ENCODE measurements at places on chromosomes 6 and 20. TPM values are rescaled to one million over a fixed set of nuclear protein-coding genes. Genes with fewer than 3 reads are reported as not detected.

Gene DOK5
- total RNA-seq: 5.2 TPM

Gene SLC17A2
- not detected for total RNA-seq

Gene EPM2A
- 35.6 TPM for total RNA-seq

Gene EPB41L1
- total RNA-seq: 20.4 TPM

GRCh38 chr6:10801224-10801848 lies 37.0 kb downstream of the MAK start:
- DNase-seq: peak; percentile 64
- no peaks in the 10 kb centered on the region for H3K36me3 ChIP-seq
- no peak overlapping the region for H3K27ac ChIP-seq
- no peaks in the 10 kb centered on the region for H3K4me1 ChIP-seq
- no peak overlapping the region for H3K4me3 ChIP-seq

GRCh38 chr6:26304797-26305640 lies 60.0 kb upstream of the BTN3A2 start:
- H3K4me1 ChIP-seq: peaks cover 16% of the 10 kb centered on the region
- peak; percentile 68 for DNase-seq
- no peaks in the 10 kb centered on the region for H3K27me3 ChIP-seq
- no peaks in the 10 kb centered on the region for H3K36me3 ChIP-seq
- peak overlapping the region; percentile 5 for H3K4me3 ChIP-seq

- H3K4me3 ChIP-seq: no peak overlapping the region
- DNase-seq: no peak
- no peaks in the 10 kb centered on the region for H3K4me1 ChIP-seq
- peaks cover 67% of the 10 kb centered on the region for H3K27me3 ChIP-seq
These were observed 4.1 kb downstream of the CBLN4 start for GRCh38 chr20:56001106-56001785.

DNA sequence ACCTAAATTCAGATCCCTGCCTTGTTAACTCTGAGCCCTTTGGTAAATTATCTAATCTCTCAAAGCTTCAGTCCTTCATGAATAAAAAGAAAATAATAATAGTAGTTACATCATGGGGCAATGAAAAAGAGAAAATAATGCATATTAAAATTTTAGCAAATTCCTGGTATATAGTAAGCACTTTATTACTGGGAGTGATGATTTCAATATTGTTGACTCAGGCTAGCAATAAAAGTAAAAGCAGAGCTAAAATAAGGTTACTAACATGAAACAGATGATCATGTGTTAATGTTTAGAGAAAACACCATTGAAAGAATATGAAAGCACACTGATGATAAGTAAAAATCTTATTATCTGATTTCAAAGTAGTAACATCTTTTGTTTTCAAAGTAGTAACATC lies 13.6 kb downstream of the GINS1 start:
- no peaks in the 10 kb centered on the region for H3K36me3 ChIP-seq
- no peak for DNase-seq
- H3K27ac ChIP-seq: no peak overlapping the region

DNA sequence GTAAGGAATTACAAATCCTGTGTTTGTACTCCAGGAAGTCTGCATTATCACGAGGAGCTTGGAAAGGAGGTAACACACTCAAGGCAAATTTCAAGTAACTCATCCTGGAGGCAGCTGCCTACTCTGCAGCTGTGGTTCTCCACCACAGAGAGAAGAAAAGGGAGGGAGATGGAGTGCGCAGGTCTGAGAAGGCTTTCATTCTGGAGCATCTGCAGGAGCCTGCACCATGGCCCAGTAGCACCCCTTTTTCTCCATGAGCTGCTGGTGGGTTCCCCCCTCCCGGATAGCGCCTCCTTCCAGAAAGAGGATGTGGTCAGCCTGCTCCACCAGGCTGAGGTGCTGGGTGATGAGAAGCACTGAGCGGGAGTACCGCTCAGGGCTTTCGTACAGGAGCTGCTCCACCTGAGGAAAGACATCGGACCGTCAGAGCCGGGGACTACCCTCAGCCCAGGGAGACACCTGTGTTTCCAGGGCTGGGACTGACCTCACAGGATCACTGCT lies 1.6 kb upstream of the PSMB8 start:
- H3K36me3 ChIP-seq: peaks cover 82% of the 10 kb centered on the region
- no peaks in the 10 kb centered on the region for H3K27me3 ChIP-seq
- peak overlapping the region; percentile 81 for H3K4me3 ChIP-seq
- H3K4me1 ChIP-seq: peaks cover 12% of the 10 kb centered on the region
- H3K27ac ChIP-seq: peak overlapping the region; percentile 93

DNA sequence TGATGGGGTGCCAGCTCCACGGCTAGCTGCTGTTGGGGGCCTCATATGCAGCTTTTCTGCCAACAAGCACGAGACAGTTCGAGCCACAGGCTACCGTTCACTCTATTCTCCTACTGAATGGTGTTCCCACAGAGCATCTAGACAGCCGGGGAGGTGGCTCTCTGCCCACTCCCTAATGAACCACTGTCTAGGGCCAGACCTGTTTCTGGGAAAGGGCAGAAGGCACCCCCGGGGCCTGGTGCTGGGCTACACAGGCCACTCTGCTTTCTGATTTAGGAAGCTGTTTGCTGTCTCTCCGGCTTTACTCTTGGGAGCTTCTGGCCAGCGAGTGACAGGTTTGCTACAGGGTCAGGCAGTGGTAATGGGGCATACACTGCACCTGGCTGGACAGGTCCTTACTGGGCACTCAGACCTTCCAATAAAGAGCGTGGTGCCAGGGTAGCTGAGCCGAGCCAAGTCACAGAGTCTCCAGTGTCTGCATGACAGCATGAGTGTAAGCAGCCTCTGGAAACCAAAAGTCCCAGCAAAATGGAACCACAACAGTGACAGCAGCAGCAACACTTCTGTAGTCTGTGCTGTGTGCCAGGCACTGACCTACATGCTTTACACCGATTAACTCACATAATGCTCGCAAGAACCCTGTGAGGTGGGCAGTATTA lies 8.4 kb downstream of the CCDC167 start:
- DNase-seq: no peak
- peak overlapping the region; percentile 27 for H3K27ac ChIP-seq
- no peaks in the 10 kb centered on the region for H3K27me3 ChIP-seq
- H3K36me3 ChIP-seq: peaks cover 7% of the 10 kb centered on the region

- peak; percentile 44 for DNase-seq
- H3K4me3 ChIP-seq: peak within 1 kb of the TSS; percentile 45
- no peaks in the 10 kb centered on the region for H3K36me3 ChIP-seq
These were observed at the start of gene STMND1 for GRCh38 chr6:17101422-17102257. STMND1 (plus strand) TSS chr6:17102050; CDS start chr6:17102258, 208 bp downstream.

DNA sequence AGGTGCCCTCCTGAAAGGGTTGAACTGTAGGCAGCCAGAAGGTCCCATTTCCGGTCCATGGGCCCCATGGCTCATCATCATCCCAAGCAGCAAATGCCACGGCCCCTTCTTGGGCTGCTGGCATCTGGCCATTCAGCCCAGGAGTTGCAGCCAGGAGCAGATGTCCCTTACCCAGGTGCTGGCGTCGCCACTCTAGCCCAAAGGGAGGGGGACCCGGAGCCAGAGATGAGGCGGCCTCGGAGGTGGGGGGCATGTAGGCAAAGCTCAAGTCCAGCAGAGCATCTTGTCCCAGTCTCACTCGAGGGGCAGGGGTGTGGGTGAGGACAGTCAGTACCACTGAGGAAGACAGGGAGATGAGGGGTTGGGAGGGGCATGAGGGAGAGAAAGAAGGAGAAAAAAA lies 6.3 kb upstream of the RGL2 start:
- H3K27ac ChIP-seq: no peak overlapping the region
- H3K4me3 ChIP-seq: no peak overlapping the region
- H3K36me3 ChIP-seq: peaks cover 6% of the 10 kb centered on the region
- DNase-seq: no peak
- no peaks in the 10 kb centered on the region for H3K27me3 ChIP-seq

DNA sequence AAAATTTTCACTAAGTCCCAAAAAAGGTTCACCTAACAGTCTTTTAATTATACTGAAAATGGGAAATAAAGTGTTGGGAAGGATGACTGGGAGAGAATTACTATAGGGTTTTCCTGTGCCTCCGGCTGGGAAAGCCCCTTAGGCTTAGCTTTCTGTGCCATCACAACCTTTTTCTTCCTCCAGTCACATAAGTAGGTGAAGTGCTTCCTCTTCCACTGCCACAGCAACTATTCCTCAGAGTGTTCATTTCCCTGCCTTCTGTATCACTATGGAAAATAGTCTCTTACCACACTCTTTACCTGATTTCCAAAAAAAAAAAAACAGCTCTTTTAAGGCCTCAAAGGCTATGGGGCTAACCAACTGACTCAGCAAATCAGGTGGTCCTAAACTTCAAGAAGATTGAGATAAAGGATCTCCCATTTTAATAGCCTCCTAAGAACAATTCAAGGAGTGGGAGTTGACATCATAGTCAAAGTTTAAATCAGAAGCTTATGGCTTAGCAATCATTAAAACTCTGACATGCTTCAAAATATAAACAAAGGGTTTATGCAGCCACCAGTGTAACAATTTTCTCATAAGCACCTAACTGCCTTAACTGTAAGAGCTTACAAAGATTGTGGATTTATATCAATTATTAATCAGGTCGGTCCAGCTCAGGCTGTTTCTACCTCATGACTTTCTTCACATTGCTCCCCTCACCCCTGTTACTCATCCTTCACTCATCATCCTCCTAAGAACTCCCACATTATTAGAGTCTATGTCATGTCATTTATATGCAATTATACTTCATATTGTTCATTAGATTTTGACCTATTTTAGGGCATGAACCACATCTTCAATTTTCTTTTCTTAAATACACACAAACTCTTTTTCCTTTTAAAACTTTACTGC lies 95.3 kb downstream of the RNGTT start:
- no peak overlapping the region for H3K4me3 ChIP-seq
- H3K27me3 ChIP-seq: no peaks in the 10 kb centered on the region
- H3K36me3 ChIP-seq: no peaks in the 10 kb centered on the region
- DNase-seq: no peak

DNA sequence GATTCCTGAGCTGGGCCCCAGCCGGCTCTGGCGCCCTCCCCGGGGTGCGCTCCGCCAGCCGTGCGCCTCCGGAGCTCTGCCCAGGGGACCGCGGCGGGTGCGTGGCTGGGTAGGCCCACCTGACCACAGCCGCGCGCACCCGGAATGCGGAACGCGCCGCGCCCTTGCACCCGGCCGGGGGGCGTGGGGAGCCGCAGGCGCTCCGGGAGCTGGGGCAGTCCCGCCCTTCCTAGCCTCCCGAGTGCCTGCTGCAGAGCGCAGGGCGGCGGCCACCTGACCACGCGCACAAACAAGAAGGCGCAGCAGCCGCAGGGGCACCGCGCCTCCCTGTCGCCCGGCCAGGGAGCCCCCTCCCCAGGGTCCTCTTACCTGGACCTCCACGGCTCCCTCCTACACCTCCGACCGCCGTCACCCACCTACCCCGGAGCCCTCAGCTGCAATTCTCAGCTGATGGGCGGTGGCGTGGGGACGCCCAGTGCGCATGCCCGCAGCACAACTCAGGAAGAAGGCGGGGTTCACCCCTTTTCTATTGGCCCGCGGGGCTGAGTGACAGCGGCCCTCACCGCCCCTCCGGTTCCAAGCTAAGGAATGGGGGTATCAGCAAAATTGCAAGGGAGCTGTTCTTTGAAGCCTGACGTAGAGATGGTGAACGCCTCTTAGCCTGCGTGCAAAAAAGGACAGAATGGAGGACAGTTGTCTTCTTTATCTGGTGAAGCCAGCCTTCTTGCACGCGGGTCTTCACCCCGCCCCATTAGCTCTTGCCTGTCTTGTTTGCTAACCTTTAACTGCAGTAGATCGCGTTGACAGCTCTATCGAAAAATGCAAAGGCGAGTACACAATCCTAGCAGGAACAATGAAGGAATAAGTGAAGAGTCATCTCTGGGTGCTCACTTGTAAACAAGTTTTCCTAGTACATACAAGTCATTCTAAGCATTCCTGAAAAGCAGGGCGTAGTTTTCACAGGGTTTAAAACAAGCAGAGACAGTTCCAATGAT lies at the start of gene STX7:
Gene STX7 (minus strand): TSS at position 479 of the 995 bp plus-strand sequence. CDS start 9,586 bp downstream, outside the sequence.
- no peaks in the 10 kb centered on the region for H3K27me3 ChIP-seq
- DNase-seq: peak; percentile 96
- H3K36me3 ChIP-seq: no peaks in the 10 kb centered on the region
- H3K27ac ChIP-seq: peak within 1 kb of the TSS; percentile 54
- H3K4me1 ChIP-seq: peaks cover 12% of the 10 kb centered on the region
- H3K4me3 ChIP-seq: peak within 1 kb of the TSS; percentile 89

GRCh38 chr6:31366693-31367470 lies 9.9 kb upstream of the HLA-B start:
- peak; percentile 93 for DNase-seq
- peaks cover 7% of the 10 kb centered on the region for H3K4me1 ChIP-seq
- no peaks in the 10 kb centered on the region for H3K36me3 ChIP-seq
- H3K27me3 ChIP-seq: no peaks in the 10 kb centered on the region

DNA sequence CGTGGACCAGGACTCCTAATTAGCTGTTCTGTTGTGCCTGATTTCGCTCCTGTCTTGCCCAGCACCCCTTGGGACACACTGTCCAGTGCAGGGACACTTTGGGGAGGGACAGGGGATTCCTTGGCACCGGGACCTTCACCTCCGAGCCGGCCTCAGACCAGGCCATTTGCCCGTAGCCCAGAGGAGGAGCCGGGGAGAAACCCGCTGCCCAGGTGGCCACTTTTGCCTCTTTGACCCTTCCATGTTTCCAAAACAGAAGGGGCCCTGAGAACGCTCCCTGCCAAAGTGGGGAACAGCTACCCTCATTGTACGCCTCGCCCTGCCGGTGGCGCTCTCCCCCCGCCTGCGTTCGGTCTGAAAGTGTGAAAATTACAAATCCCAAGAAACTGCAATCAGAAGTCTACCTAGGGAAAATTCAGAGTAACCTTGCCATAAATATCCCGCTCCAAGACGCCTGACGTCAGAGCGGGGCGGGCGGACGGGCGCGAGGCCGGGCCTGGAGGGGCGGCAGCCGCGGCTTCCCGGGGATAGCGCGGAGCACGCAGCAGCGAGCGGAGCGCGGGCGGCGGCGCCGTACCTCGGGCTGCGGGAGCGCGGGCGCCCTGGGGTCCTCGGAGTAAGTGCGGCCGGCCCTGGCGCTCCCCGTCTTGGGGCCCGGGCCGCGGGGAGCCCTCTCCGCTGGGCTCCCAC lies at the start of gene DAAM2:
Gene DAAM2 (plus strand): TSS at position 527 of the 690 bp plus-strand sequence. CDS start 63,927 bp downstream, outside the sequence.
- no peaks in the 10 kb centered on the region for H3K36me3 ChIP-seq
- DNase-seq: peak; percentile 71
- no peaks in the 10 kb centered on the region for H3K27me3 ChIP-seq
- H3K4me3 ChIP-seq: peak within 1 kb of the TSS; percentile 71
- peak within 1 kb of the TSS; percentile 53 for H3K27ac ChIP-seq
- H3K4me1 ChIP-seq: peaks cover 18% of the 10 kb centered on the region

GRCh38 chr6:126947070-126947469 lies 171.4 kb upstream of the RSPO3 start:
- no peaks in the 10 kb centered on the region for H3K27me3 ChIP-seq
- no peak overlapping the region for H3K4me3 ChIP-seq
- DNase-seq: no peak
- no peak overlapping the region for H3K27ac ChIP-seq
- no peaks in the 10 kb centered on the region for H3K36me3 ChIP-seq
- H3K4me1 ChIP-seq: no peaks in the 10 kb centered on the region

DNA sequence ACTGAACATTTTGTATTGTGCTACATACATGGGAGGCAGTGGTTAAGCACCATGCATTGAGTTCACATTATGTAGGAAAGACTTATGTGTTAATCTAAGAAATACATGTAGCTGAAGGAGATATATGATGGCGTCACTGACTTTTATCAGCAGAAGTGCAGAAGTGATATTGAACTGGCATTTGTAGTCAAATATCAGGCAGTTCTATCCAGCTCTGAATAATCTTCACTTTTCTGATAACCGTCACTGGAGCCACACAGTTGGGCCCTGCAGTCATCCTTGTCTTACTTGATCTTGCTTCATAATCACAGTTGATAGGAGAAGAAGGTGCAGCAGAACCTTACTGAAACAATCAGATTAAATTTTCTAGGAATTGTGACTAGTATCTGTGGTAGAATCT lies 26.4 kb downstream of the CRISP1 start:
- DNase-seq: no peak
- no peak overlapping the region for H3K4me3 ChIP-seq
- no peaks in the 10 kb centered on the region for H3K36me3 ChIP-seq
- no peaks in the 10 kb centered on the region for H3K4me1 ChIP-seq
- no peaks in the 10 kb centered on the region for H3K27me3 ChIP-seq

- no peak for DNase-seq
- H3K27ac ChIP-seq: no peak overlapping the region
These were observed 10.3 kb downstream of the MTHFD1L start for GRCh38 chr6:150875841-150876240.
